ENCODE measurements at places on chromosomes 7 and 10. TPM values are rescaled to one million over a fixed set of nuclear protein-coding genes. Genes with fewer than 3 reads are reported as not detected.

GRCh38 chr7:106720641-106721040, 59.7 kb upstream of the CCDC71L start:
- no peak overlapping the region for H3K27ac ChIP-seq
- H3K4me3 ChIP-seq: no peak overlapping the region
- peaks cover 2% of the 10 kb centered on the region for H3K36me3 ChIP-seq
- no peaks in the 10 kb centered on the region for H3K27me3 ChIP-seq
- DNase-seq: no peak

GRCh38 chr10:126454045-126454751, 65.9 kb upstream of the ADAM12 start:
- H3K27me3 ChIP-seq: no peaks in the 10 kb centered on the region
- H3K4me3 ChIP-seq: no peak overlapping the region
- no peaks in the 10 kb centered on the region for H3K36me3 ChIP-seq
- H3K4me1 ChIP-seq: no peaks in the 10 kb centered on the region
- H3K27ac ChIP-seq: no peak overlapping the region
- no peak for DNase-seq

GRCh38 chr7:122055073-122055472, 89.0 kb downstream of the AASS start:
- H3K36me3 ChIP-seq: no peaks in the 10 kb centered on the region
- H3K27ac ChIP-seq: no peak overlapping the region
- no peak for DNase-seq
- no peaks in the 10 kb centered on the region for H3K4me1 ChIP-seq
- H3K4me3 ChIP-seq: no peak overlapping the region

Gene FAM20C
- 0.59 TPM for total RNA-seq

GRCh38 chr10:35000936-35001335, 89.2 kb downstream of the CUL2 start:
- no peaks in the 10 kb centered on the region for H3K27me3 ChIP-seq
- no peaks in the 10 kb centered on the region for H3K4me1 ChIP-seq
- H3K36me3 ChIP-seq: peaks cover 5% of the 10 kb centered on the region
- no peak overlapping the region for H3K4me3 ChIP-seq
- no peak for DNase-seq

GRCh38 chr7:116828281-116828680, 34.1 kb upstream of the CAPZA2 start:
- peaks cover 16% of the 10 kb centered on the region for H3K27me3 ChIP-seq
- H3K4me1 ChIP-seq: peaks cover 5% of the 10 kb centered on the region
- no peaks in the 10 kb centered on the region for H3K36me3 ChIP-seq
- H3K4me3 ChIP-seq: no peak overlapping the region

GRCh38 chr7:17152721-17153120, 145.7 kb upstream of the AHR start:
- H3K27ac ChIP-seq: no peak overlapping the region
- H3K4me1 ChIP-seq: peaks cover 37% of the 10 kb centered on the region
- no peaks in the 10 kb centered on the region for H3K36me3 ChIP-seq
- no peak overlapping the region for H3K4me3 ChIP-seq
- H3K27me3 ChIP-seq: peaks cover 2% of the 10 kb centered on the region
- DNase-seq: no peak

Gene AEBP1
- 18.2 TPM for total RNA-seq

Gene NKX2-3
- not detected for total RNA-seq

DNA sequence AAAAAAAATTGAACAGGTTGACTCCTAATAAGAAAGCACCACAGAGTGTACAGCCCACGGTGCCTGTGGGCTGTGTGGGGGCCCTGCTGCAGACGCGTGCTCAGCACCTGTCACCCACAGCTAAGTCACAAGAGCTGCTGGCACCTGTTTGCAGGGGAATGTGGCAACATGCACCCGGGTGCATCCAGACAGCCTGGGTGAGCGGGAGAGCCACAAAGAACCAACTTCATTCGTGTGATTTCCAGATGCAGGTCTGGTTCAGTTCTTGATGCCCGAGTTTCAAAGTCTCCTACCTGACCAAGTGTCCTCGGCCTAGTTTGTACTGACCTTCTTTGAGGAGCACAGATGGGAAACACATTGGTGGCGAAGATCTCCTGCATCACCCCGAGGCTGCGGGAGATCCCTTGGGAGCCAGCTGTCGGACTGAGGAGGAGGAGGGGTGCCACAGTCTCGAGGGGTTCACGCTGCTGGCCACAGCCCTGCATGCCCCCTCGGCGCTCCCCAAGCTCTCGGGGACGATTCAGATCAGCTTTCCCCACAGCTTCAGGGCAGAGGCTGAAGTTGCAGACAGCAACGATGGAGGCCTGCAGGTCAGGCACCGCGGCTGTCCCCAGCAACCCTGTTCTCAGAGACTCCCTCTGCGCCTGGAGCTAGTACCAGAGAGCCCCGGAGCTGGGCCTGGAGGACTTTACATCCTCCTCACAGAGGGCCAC, 35.3 kb downstream of the AMZ1 start:
- no peaks in the 10 kb centered on the region for H3K27me3 ChIP-seq
- peaks cover 4% of the 10 kb centered on the region for H3K36me3 ChIP-seq
- no peak for DNase-seq
- peaks cover 25% of the 10 kb centered on the region for H3K4me1 ChIP-seq
- no peak overlapping the region for H3K27ac ChIP-seq
